ENCODE measurements at places on chromosomes 1 and 21. TPM values are rescaled to one million over a fixed set of nuclear protein-coding genes. Genes with fewer than 3 reads are reported as not detected.

GRCh38 chr1:222033450-222033849 lies 291.6 kb upstream of the DUSP10 start:
- no peak for DNase-seq

DNA sequence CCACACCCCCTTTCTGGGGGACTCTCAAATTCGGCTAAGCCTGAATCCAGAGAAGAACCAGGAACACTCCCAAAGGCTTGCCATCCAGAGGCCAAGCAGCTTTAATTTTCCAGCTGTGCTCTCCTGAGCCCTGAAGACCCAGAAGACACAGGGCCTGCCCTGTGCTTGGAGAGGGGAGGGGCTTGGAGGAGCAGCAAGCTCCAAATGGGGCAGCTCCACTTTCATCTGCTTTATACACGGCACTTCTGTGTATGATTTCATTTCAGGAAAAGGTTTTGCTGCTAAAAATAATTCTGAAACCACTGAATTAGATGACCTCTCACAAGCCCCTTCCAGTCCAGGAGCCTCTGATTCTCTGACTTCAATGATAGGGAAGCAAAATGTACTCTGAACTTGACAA lies 39.2 kb upstream of the CTTNBP2NL start:
- DNase-seq: no peak

DNA sequence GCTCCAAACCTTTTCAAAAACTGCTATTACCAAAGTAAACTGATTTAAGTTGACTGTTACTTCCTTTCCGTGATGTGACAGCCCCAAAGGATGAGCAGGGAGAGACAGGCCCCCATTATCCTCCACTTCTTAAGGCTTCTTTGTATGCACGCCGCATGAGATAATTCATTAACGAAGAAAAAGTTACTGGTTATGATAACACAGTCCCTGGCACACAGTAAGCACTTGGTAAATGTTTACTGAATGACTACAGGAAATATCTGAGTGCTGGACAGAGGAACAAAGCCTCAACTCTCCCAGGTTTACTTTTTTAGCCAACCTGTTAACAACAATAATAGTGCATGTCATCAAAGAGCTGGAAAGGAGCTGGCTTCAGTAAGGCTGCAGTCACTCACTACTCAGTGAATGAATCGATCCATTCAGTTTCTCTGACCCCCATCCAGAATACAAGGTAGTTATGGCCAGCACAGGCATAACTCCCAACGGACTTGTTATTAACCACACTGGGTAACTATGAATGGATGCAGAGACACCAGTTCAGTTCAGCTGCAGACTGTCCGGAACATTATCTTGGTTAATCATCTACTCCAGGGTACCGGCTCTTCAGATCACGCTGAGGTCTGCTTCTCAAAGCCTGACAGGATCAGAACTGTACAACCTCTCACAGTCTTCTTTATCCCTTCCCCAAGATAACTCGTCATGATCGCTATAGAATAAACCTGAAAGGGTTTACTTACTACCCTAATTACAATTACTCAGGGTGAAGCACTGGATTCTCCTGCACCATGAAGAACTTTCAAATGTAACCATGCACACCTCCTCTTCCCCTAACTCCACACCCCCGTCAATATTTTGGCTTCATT lies 58.3 kb downstream of the TGFBR3 start:
- DNase-seq: no peak

DNA sequence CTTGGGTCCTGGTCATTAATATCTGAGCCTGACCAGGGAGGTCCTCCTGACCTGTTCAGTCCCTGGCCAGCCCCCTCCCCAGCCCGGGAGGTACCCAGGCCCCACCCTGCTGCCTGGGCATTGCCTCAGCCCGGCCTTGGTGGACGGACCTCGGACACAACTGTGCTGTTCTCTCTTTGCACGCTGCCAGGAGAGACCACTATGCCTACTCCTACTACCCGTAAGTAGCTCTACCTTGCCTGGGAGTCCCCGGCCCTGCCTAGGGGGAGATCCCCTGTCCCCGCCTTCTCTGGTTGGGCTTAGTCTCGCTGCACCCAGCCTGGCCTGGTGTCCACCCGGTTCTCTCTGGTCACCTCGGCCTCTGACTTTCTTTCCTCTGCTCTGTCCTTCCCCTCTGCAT lies 53.2 kb downstream of the PTPRU start:
- DNase-seq: no peak

GRCh38 chr1:119713039-119713748 lies 1.5 kb downstream of the PHGDH start:
- DNase-seq: peak; percentile 18

GRCh38 chr1:166695115-166695514 lies 144.2 kb upstream of the POGK start:
- DNase-seq: peak; percentile 24

Gene SPRR2E
- total RNA-seq: not detected

DNA sequence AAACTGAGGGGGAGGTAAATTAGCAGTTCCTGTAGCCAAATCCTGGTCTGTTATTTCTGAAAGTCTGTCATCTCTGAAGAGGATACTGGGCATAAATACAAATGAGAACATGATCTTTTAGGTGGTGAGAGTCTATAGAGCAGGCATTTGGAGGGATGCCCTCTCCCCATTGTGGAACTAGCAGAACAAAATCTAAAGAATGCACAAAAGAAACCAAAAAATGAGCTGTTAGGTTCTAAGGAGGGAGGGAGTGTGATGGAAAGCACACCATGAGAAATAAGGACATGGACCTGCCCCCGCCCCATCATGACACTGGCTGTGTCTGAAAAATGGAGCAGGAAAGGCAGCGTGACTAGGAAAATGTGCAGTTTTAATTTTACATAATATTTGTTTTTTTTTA lies 262.0 kb downstream of the KIF26B start:
- no peak for DNase-seq

Gene LCE2A
- not detected for total RNA-seq

All from MCF 10A (cell line).